ENCODE measurements at places on chromosomes 11 and 22.
A peak's percentile ranks its signal among the peaks of the same experiment; 100 is the strongest.

DNA sequence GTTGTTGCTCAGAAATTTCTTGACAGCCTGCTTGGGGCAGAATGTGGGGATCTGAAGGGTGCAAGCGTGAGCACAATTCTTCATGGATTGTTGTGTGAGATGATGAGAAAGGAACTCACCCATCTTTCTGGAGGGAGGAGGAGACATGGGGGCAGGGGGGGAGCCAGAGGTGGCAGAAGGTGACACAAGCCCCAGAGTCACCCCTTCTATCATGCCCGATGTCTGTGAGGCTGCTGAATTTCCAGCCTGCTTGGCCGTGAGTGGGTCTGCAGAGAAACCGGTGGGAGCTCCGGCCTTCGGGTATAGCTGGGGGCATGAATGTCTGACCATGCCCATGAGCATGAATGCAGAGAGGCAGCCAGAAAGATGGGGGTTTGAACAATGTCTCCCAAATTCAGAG lies 870.7 kb downstream of the TBC1D22A start:
- DNase-seq: no peak

- DNase-seq: no peak
Observed at GRCh38 chr22:27660306-27660705, 141.2 kb downstream of the MN1 start.

DNA sequence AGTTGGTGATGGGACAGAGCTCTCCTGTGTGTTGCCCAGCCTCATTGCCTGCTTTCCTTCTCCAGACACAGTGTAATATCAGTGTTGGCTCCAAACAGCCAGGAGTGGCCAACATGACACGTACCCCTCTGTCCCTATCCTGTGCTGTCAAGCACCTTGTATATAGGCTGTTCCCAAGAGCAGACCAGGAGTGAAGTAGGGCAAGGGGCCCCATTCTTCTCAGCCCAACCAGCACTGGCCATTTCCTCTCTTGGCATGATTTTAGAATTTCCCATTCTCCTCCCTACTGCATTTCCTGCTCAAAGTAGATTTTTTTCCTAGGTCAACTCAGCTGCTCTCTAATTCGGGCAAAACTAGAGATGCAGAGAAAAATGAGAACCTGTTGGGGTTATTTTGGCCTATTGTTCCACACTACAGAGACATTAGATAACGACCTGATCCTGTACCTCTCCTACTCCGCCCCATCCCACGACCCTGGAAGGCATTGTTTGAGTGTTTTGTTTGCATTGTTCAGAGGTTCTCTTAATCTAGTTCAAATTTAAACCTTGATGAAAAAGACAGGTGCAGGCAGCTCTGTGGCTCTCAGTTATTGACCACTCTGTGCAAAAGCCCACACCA lies 95.6 kb downstream of the RASSF10 start:
- DNase-seq: peak; percentile 9

- DNase-seq: no peak
Observed at GRCh38 chr11:78789375-78789774, 214.7 kb upstream of the NARS2 start.

DNA sequence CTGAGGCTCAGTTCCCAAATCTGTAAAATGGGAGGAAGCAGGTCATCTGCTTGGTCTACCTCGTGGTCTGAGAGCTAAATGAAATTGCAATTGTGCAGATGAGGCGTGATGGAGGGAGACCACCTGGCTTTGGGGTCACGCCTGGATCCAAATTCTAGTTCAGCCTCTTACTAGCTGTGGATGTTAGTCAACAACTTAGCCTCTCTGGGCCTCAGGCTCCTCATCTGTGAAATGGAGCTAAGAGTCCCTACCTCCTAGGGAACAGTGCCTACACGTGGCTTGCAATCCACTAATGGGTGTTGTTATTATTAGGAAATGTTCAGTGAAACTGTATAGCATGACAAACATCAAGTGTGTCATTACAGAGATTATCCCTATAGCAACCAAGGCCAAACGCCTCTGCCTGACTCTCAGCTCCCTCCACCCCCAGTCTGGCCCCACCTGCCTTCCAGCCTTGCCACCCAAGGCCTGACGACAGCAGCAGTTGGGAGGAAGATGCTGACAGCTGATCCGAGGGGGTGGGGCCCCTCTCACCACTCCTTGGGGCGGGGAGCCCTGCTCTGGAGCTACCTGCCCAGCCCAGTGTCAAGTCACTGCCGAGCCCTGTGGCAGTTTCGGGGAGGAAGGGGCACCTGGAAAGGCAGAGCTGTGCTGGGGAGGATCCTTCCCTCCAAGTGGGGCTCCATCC lies 1.7 kb upstream of the RHOD start:
- DNase-seq: peak; percentile 87

All from NCI-H82 (cell line).